Kidney (tissue), 22 donors: ENCODE measurements at places on chromosomes 2 and 18. TPM values are rescaled to one million over a fixed set of nuclear protein-coding genes. Genes with fewer than 3 reads are reported as not detected.

- peak; percentile 67 for DNase-seq
Measured at GRCh38 chr18:45127405-45127804, 446.7 kb downstream of the SETBP1 start.

- no peak for DNase-seq
Measured at GRCh38 chr2:39361511-39361910, 75.6 kb downstream of the MAP4K3 start.

- no peak for DNase-seq
Measured at GRCh38 chr2:15763822-15764682, 172.4 kb downstream of the DDX1 start.

- no peak for DNase-seq
Measured at GRCh38 chr2:171330155-171330956, 103.4 kb downstream of the METTL8 start.

DNA sequence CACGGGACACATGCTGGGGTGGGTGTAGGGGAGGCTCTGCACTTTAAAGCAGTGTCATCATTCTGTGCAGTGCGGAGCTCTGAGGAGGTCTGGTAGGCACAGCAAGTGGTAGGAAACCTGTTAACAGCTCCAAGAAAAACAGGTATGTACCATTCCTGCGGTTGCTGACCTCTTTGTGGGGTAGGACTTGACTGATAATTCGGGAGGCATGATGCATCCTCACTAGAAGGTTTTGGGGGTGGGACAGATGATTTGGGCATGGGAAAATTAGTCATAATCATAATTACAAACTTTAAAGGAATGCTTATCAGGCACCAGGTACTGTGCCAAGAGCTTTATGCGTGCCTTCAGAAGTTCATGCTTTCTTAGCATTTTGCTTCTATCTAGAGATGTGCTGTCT is 9.7 kb downstream of the DOK1 start:
- DNase-seq: no peak

- DNase-seq: no peak
Measured at GRCh38 chr2:208134928-208135586, 5.4 kb upstream of the CRYGC start.

DNA sequence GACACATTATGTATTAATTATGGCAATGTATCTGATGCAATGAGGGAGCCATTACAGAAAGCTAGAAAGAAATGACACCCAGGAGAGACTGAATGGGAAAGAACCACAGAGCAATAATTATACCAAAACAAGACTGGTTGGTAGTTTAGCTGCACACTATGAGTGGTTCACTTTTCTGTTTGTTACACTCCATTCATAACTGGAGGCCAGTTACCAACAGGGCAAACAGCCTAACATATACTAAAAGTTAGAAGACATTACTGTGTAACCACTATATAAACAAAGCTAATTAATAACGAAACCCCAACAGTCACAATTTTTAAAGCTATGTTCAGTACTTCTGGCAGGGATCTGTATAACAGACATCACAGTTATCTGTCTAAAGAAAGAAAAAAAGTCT is 49.4 kb downstream of the NBAS start:
- no peak for DNase-seq

- DNase-seq: no peak
Measured at GRCh38 chr18:48116873-48117630, 186.6 kb upstream of the SMAD2 start.

GRCh38 chr2:120489023-120489422 is 143.1 kb downstream of the INHBB start:
- no peak for DNase-seq

DNA sequence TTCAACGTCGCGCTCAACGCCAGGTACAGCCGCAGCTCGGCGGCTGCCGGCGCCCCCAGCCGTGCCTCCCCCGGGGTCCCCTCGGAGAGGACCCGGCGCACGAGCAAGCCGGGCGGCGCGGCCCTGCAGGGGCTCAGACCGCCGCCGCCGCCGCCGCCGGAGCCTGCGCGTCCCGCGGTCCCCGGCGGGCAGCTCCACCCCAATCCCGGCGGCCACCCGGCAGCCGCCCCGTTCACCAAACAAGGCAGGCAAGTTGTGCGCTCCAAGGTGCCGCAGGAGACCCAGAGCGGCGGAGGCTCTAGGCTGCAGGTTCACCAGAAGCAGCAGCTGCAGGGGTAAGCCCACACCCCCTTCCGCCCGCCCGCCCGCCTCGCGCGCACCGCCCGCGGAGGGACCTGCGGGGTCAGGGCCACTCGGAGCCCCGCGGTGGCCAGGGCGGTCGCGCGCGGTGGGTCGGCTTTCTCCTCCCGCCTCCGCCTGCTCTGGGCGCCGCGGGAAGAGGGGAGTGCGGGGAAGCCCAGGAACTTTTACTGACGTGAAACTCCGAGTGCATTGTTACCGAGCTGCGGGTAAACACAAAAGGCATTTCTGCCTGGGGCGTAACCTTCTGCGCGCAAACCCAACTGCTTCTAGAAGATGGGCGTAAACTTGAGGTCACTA is 861 bp downstream of the LTBP1 start:
- DNase-seq: peak; percentile 76

DNA sequence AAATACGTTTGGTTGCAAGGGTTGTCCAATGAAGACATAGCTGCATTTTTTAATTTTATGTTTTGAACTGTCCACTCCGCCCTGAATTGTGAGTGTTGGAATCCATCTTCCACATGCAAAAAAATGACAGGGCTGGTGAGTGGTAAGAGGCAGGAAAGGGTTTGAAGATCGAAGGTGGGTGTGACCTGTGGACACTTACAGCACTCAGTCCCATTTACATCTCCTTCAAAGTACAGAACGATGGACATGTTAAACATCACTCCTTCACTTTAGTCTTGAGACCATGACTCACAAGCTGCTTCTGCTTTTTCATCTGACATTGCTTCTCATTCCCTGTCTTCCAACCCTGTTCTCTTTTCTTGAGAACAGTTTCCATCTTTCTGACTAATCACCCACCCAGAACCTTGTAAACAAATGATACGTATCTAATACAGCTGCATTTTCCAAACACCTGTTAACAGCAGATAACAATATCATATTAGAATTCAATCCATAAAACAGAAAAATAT is 179.3 kb downstream of the ZNF516 start:
- no peak for DNase-seq

DNA sequence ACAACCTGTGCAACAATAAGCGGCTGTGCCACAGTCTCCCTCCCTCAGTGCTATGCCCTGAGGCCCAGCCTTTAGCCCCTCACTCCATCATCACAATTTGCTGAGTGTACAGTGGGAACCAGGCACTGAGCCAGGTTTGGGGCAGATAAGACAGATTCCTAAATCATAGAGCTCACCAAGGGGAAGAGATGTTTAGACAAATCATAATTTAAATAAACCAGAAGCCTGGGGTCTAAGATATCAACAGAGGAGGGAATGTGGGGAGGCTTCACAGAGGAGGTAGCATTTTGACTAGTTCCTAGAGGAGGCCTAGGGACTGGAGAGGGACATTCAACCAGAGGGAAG is 139.3 kb upstream of the EPAS1 start:
- no peak for DNase-seq

- DNase-seq: no peak
Measured at GRCh38 chr2:219419331-219420197, 1.4 kb downstream of the DES start.

DNA sequence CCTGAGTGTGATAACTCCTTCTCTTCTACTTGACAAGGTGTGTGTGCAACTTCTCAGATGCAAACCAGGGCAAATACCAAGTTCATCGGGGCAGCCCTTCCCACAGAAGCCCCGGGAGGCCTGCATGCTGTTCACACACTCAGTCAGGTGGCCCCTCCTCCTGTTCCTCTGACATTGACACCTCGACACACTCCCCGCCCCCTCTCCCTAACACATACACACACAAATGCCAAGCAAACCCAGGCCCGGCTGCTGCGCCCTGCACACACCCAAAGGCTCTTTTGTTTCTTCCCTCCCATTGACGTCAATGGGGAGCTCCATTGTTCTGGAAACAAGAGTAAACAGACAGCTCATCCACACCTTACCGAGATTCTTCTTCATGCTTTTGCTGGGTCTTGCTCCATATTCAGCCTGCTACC is 1.7 kb upstream of the PER2 start:
- DNase-seq: peak; percentile 65

DNA sequence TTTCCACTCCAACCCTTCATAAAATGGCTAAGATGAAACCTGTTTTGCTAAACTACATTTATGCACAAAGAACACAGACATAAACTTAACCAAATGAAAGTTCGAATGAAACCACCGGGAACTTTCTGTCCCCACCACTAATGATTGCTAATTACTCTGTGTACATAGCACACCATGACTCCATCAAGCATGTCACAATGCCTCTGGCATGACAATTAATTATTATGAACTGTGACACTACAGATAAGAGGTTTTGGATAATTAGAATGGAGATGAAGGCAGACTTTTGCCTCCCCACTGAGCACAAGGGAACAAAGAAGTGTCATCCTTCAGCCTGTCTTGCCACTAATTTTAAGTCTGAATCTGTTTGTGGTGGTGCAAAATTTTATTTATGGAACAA is 1.5 kb downstream of the DAPL1 start:
- no peak for DNase-seq

DNA sequence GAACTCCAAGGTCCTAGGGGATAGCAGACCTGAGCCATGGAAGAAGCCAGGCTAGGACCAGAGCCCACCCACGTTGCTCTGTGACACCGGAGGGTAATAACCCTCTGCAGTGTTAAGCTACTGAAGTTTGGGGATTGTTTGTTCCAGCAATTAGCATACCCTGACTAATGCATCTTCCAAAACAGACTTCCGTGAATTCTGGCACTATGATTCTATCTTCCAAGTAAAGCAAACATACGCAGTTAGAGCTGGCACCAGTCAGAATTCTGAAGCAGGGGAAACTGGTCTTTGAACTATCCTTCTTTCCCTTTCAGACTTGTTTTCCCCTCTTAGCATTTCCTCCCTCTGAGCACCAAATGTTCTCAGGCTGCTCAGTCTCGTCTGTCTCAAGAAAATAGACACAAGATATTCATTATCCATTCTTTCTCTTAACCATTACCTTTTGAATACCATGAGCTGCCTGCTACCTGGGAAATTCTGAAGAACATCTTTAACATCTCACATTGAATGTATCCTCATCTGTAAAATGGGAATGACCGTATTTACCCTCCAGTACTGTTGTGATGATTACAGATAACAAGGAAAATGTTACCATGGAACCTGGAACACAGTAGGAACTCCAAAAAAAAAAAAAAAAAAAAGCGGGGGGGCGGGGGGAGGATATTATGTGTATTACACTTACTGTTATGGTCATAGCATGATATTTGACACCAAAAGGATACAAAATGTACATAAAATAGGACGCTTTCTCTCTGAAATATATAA is 108.2 kb downstream of the TCF4 start:
- no peak for DNase-seq

DNA sequence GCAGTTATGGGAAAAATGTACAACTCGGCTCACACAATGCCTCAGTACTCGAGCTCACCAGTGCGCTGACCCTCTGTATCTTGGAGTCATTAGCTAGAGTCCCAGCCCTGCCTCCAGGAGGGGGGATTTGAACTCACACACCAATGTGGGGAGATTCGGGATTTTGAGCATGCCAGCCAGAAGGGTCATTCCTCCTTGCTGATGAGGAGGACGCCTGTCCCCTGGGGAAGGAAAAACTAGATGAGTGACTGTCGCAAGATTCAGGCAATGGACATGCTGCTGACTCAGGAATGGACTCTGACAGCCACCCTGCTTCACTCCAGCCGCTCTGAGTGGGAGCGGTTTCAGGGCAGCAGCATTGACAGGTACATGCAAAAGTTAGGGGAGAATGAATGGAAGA is 20.6 kb downstream of the FIGN start:
- no peak for DNase-seq

GRCh38 chr2:217434180-217434975 is 568.4 kb downstream of the TNS1 start:
- DNase-seq: peak; percentile 93

GRCh38 chr2:34069604-34070003 is 470.5 kb upstream of the FAM98A start:
- no peak for DNase-seq

DNA sequence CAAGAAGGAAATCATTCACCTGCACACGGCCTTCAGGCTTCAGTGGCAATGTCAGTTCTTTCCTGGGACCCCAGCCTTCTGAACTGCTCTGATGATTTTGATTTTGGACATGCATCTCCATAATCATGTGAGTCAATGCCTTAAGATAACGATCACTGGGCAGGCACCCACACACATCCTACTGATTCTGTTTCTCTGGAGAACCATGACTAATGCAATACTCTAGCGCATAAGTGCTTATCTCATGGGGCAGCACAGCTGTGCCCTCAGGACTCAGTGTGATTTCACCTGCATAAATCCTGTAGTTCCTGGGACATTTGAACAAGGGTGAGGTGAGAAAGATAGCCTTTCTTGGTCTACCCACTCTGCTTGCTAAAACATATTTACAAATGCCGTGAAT is 144.6 kb downstream of the AKAIN1 start:
- no peak for DNase-seq

DNA sequence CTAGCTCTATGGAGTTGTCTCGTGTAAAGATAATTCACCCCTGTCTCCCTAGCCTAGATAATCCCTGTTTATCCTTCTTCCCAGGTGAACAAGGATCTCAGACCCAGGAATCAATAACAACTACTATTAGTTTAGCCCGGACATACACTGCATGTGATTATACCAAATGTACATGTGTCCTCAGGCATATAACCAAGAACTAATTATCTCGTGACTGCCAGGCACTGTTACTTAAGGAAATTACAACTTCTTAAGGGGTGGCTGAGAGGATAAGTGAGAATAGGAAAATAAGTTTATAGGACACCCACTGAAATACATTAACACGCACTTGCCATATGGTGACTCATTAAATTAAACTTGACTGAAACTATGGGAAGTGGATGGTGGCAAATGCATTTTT is 126.6 kb downstream of the CNTNAP5 start:
- DNase-seq: no peak

Gene APCDD1
- total RNA-seq: 22.9 TPM

Gene OTX1
- total RNA-seq: not detected

Gene KCNK3
- total RNA-seq: 8.1 TPM

Gene C2orf78
- total RNA-seq: not detected

Gene REG3G
- total RNA-seq: 8.8 TPM

Gene HRH4
- not detected for total RNA-seq

Gene CRYBA2
- not detected for total RNA-seq

Gene MROH2A
- total RNA-seq: not detected
